ENCODE measurements at places on chromosomes 5 and 9.

DNA sequence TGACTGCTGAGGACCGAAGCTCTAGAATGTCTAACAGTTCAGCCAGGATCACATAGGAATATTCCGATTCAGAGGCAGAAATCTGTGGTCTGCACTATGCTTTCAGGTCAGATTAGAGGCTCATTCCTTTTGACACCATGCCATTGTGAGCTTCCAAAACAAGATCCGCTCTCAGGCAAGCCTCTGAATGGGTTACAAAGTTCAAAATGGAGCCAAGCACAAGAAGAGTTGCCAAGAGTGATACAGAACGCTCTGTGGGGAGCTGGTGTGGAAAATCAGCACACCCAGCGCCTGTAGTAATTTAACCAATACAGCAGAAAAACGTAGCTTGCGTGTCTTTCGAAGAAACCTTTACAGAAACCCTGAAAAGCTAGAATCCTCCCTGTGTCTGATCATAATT is 33.3 kb upstream of the FAT2 start:
- no peak for DNase-seq

DNA sequence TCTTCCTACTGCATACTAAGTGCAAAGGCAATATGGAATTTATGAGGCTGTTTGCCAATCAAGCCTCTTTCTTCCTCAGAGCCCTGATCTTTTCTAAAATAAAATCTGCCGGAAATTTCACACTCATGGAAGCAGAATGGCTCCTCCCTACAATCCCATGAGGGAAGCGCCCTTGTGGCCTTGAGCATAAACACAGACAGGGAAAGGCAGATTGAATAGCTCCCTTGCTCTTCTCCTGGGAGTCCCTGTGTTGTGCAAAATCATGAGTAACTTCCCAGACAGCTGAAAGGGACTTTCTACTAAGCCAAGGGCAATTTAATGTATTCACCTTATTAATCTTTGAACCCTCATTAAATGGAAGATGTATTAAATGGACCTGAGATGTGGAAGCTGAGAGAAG is 226.1 kb upstream of the PIK3R1 start:
- no peak for DNase-seq

DNA sequence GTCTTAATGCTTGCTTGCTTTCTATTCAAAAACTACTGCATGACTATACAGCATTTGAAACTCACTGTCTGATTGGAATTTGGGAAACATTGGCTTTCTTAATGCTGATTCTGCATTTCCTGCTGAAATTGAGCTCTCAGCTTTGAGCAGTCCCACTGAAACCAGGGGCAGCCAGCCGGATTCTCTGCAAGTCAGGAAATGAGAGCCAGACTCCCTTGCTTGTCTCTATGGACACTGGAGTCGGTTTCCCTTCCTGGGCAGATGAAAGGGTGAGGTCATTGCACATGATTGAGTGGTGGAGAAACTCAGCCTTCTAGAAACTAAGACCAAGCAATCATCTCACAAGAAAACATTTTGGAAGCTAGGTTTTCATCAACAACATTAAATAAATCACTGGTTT is 119.7 kb upstream of the SPATA31C2 start:
- no peak for DNase-seq

DNA sequence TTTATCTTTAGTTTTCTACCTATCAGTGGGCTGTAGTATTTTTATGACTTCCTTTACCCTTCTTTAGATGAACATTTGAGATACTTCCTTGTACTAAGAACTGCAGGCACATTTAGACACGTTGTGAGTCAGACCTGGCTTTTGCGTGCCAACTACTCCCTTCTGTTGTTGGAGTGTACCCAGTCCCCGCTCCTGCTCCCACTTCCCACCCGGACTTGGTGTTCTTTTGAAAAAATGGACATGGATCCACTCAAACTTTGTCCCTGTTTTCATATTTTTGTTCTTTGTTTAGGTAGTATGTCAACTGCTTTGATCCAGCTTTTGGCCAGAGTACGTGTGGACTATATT is 60.7 kb downstream of the PARP8 start:
- no peak for DNase-seq

GRCh38 chr5:106690585-106690984 is 980.2 kb downstream of the EFNA5 start:
- DNase-seq: no peak

DNA sequence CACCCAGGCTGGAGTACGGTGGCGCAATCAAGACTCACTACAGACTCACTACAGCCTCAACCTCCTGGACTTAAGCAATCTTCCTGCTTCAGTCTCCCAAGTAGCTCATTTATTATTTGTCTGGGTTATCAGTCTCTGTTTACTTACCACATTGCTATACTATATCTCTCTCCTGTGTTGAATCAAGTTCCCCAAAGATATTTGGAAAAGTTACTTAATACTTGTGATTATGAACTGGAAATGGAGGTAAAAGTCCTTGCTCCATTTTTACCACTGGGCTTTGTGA is 55.6 kb downstream of the ANGPTL2 start:
- DNase-seq: no peak

GRCh38 chr5:138544181-138545134 is 1.4 kb upstream of the ETF1 start:
- no peak for DNase-seq

GRCh38 chr9:14238518-14238917 is 75.4 kb downstream of the NFIB start:
- DNase-seq: no peak

DNA sequence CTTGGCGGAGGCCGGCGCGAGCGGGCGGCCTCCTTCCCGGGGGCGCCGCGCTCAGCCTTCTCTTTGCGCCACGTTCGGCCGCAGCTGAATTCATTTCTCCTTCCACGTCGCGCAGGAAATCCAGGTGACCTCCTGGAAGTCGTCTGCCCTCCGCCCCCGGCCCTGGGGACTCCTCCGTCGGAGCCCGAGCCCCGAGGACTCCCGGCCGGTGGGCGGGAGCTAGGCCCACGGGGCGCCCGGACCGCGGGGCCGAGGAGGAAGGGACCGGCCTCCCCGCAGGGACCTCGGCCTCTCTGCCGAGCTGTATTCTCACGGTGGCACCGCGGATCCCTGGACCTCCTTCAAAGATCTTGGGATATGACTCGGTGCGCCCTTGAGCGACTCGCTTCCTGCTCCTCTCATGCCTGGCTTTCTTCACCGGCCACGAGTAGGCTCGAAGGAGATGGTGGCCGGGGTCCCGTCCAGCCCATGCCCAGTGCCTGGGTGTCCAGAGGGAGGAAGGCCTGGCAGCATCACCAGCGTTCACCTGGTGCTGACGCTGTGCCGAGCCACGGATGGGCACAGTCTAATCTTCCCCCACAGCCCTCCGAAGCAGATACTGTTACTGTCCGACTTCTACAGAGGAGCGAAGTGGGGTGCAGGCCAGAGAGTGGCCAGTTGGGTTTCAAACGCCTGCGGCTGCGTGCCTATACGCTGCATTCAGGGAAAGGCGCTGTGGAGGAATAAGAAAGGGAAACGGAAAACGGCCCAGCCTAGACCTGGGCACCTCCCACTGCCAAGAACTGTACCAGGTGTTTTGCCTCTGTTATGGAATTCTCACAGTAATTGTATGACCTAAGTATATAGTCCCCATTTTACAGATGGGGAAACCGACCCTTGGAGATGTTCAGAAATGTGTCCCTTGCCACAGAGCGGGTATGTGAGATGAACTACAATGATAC is 47.3 kb downstream of the PAX5 start:
- DNase-seq: no peak

- DNase-seq: no peak
These were observed 36.5 kb downstream of the LAMC3 start for GRCh38 chr9:131045300-131046092.

GRCh38 chr9:73437758-73438157 is 286.1 kb downstream of the ANXA1 start:
- no peak for DNase-seq

- no peak for DNase-seq
These were observed 215.0 kb downstream of the FSTL4 start for GRCh38 chr5:133397348-133397747.

- DNase-seq: no peak
These were observed 61.7 kb downstream of the TRIO start for GRCh38 chr5:14204785-14205321.

DNA sequence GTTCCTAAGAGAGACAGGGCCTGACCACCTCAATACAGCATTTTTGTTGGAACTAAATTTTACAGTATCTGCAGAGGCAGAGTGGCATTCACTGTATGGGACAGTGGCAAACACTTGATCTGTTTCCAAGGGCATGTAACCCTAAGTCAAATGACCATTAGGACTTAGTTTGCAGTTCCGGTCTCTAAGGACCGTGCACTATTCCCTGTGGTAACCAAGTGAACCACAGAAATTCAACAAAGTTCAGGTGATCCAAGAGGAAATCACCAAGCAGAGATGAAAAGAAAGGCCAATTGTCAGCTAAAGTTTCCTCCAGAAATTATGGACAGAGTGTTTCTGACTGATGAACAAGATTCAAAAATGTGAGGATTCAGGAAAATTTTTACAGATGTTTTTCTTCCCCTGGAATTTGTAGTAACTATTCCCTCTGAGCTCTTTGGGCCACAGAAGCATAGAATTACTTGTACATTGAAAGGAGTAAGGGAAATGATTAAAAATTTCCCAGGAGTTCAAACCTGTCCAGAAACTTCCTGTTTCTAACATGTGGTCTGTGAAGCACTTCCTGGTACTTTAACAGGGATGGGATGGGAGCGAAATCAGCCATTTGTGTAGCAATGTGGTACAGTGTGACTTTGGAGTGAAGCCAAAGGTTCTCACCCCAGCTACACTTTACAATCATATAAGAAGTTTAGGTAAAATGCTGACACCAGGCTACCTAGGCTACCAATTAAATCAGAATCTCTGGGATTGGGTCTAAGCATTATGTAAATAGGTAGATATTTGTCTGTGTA is 266.1 kb upstream of the MAP3K1 start:
- DNase-seq: no peak

GRCh38 chr9:976258-976942 is at the start of gene DMRT3:
DMRT3 (plus strand) TSS chr9:976655; CDS start chr9:977002, 347 bp downstream.
- no peak for DNase-seq

- no peak for DNase-seq
These were observed 1036.4 kb downstream of the NR2F1-AS1 start for GRCh38 chr5:92544596-92544995.

DNA sequence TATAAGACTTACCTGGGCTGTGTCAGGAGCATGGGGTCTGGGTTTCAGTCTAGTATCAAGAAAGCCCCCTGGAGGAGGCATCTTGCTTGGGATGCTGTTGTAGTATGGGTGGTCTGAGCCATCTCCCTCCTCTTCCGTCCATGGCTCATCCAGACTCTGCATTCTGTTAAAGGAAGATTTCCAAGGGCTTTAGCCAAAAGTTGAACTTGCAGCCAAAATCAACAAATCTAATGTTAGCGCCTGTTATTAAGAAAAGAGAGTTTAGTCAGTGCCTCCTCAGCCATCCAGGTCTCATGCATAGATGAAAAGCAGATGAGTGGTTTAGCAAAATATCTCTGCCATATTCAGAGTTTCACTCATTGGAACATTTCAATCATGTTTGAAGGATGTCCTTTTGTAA is 55.6 kb downstream of the S1PR3 start:
- no peak for DNase-seq

GRCh38 chr5:61348447-61348846 is 16.4 kb downstream of the ZSWIM6 start:
- DNase-seq: no peak

DNA sequence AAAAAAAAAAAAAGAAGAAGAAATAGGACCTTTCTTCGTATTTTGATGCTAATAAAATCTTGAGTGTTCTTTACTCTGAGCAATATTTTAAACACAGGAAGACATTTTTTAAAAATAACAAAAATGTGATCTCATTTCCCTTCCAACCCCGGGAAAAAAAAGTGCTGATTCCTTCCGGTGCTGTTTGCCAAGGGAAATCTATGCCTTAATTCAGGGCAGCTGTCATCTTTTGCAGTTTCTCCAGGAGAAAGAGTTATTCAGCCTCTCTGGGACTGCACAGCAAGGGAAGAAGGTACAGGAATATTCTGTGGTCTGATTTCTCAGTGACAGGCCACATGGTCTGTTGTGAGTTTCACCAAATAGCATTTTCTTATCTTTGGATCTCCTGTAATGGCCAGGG is 291.9 kb upstream of the IRX1 start:
- DNase-seq: no peak

DNA sequence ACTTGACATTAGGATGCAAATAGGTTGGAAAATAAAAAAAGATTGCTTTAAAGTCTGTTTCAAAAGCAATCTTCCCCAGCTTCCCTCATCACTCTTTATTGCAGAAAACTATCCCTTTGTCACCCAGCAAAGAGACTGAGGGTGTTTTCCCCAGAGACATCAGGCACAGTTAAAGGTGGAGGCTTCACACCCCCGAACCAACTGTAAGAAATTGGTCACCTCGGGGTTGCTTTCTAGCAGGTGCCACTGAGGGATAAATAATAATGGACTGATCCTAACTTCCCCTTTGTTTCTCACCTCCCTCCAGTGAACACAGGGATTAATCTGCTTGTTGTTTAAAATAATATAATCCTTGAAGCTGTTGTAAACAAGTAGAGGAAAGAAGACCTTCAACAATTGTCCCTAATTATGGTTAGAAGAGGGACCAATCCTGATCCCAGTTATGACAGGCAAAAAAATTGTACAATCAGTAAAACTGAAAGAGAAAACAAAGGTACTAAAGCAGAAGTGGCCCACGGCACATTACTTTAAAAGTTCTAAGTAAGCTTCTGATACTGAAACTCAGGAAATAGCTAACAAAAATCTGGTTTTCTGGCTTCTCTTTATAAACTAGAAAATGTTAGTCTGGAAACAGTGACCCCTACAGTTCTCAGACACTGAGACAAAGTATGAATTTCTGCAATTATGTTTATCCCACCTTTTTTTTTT is 6.6 kb upstream of the PCSK1 start:
- no peak for DNase-seq

DNA sequence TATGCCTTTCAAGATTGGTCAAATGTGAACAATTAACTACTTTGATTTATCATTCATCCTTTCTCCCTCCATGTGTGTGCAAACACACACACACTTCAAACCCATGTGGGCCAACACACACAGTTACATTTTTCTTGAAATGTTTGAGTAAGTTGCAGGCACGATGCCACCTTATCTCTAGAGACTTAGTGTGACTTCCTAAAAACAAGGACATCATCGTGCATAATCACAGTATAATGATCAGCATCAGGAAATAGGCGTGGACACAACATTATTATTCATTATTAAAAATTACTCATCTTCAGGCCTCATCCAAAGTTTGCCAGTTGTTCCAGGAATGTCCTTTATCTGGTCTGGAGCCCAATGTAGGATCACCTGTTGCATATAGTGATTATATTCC is 209.5 kb downstream of the GNA14 start:
- DNase-seq: no peak

- DNase-seq: no peak
These were observed 266.8 kb upstream of the NREP start for GRCh38 chr5:112023766-112024165.

- DNase-seq: no peak
These were observed 170.1 kb downstream of the ADAMTS12 start for GRCh38 chr5:33721491-33722200.

- no peak for DNase-seq
These were observed 32.9 kb downstream of the NKD2 start for GRCh38 chr5:1041225-1042143.

DNA sequence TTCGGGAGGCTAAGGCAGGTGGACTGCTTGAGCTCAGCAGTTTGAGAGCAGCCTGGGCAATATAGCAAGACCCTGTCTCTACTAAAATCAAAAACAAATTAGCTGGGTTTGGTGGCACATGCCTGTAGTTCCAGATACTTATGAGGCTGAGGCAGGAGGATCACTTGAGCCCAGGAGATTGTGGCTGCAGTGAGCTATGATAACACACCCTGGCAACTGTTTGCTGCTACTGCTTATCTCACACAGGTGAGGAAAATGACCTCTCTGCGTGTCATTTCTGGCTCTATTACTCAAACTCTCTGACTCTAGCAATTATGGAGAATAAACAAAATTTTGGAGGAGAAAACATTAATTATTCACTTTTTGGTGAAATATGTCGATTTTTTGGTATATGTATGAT is 45.3 kb upstream of the TMC1 start:
- DNase-seq: no peak
